Large intestine (tissue), 12 donors: ENCODE measurements at places on chromosomes 7 and 10. TPM values are rescaled to one million over a fixed set of nuclear protein-coding genes. Genes with fewer than 3 reads are reported as not detected.

DNA sequence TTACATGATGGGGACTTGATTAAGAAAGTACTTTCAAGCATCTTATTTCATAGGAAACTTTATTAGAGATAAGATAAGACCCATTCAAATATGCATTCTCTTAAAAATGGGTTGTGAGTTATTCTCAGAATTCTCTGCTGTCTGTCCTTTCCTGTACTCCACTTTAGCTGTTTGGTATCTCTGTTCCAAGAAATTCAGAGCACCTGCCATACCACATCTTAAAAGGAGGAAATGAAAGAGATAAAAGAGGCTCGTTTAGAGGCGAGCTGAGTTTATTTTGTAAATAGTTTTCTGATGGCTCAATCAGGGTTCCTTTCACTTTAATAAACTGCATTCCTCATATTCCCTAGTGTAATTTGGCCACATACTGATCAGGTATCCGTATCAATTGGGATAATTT, 87.2 kb downstream of the MDFIC start:
- no peaks in the 10 kb centered on the region for H3K27me3 ChIP-seq
- peaks cover 1% of the 10 kb centered on the region for H3K36me3 ChIP-seq
- H3K4me1 ChIP-seq = no peaks in the 10 kb centered on the region
- no peak overlapping the region for H3K4me3 ChIP-seq
- H3K27ac ChIP-seq = no peak overlapping the region

Gene CALHM1
- polyA plus RNA-seq = 0.04 TPM

DNA sequence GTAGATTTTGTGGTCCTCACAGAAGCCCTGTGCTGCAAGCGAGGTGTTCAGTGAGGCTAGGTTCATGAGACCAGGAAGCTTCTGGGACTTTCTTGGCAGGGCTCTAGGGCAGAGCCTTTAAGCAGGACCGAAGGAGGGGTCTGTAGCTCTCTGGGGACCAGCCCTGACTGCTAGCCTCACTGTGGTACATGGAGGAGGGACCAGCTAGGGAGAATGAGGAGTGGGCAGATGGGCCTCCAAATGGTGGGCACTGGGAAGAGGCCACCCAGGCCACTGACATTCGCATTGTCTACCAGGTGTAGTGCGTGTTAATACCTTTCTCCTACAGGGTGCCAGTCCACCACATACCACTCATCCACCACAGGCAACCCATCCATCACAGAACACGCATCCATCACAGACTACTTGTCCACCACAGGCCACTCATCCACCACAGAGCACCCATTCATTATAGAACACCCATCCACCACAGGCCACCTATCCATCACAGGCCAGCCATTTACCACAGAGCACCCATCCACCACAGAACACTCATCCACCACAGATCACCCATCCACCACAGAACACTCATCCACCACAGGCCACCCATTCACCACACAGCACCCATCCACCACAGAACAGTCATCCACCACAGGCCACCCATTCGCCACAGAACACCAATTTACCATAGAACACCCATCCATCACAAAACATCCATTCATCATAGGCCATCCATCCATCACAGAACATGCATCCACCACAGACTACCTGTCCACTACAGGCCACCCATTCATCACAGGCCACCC, 31.6 kb upstream of the ZNF488 start:
- DNase-seq = no peak
- H3K36me3 ChIP-seq = no peaks in the 10 kb centered on the region
- no peak overlapping the region for H3K27ac ChIP-seq
- no peaks in the 10 kb centered on the region for H3K4me1 ChIP-seq
- no peaks in the 10 kb centered on the region for H3K27me3 ChIP-seq

DNA sequence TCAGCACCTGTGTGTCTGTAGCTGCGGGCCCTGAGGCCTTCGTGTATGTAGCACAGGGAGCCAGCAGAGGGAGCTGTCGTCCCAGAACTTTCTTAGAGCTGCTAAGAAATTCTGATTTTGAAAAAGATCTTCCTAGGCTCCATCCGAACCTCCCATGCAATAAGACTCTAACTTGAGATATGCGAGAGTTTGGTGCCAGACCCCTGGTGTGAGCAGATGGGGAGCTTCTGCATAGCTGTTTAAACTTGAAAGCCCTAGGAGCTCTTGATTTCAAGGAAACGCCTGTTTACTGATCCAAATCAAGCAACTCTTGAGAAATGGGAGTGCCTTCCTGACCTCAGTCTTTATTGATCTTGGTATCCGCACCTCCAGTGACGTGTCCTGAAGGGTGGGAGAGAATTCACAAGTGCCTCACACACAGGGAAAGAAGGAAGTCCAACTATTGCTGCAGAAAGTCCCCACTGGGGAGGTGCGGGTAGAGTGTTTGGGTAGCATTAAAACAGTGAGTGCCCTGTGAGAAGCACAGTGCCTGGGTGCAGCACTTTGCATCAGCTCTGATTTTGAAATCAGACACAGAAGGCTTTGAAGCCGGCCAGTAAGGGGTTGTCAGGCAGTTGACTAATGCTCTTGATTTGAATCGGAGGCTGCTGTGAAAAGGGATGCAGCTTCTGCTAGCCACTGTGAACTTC, 66.4 kb upstream of the STRIP2 start:
- H3K4me1 ChIP-seq = peaks cover 20% of the 10 kb centered on the region
- H3K4me3 ChIP-seq = peak overlapping the region; percentile 25
- peak overlapping the region; percentile 76 for H3K27ac ChIP-seq
- peak; percentile 77 for DNase-seq
- no peaks in the 10 kb centered on the region for H3K27me3 ChIP-seq
- H3K36me3 ChIP-seq = no peaks in the 10 kb centered on the region

Gene SUGCT
- 18.8 TPM for polyA plus RNA-seq

GRCh38 chr7:81534996-81535395, 234.9 kb downstream of the HGF start:
- no peaks in the 10 kb centered on the region for H3K36me3 ChIP-seq
- no peak overlapping the region for H3K27ac ChIP-seq
- DNase-seq = no peak
- H3K4me3 ChIP-seq = no peak overlapping the region
- no peaks in the 10 kb centered on the region for H3K4me1 ChIP-seq

DNA sequence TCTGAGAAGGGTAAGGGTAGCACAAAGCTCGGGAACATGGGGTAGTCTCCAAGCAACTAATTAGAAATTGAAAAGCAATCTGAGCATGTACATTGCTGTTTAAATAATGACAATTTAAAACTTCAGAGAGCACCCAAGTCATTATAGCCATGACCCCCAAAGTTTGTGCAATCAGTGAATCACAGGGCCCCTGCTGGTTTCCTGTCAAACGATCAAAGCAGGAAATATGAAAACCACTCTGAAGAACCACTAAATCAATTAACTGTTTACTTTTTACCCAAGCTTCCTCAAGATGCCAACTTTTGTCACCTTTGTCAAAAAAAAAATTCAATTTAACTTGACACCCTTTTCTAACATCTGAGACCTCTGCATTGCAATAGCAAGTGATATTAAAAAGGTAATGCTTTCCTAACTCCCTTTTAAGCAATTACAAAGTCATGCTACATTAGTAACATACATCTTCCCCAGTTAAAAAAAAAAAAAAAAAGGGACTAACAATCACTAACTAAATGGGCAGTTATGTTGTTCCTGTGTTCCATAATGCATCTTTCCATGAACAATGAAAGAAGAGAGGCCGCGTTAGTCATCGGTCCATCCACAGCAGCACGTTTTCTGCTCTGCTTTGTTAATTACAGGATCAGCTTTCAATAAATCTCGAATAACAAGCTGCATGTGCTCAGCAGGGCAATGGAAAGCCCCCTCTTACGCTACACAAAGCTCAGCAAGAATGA, 80.6 kb downstream of the ETV1 start:
- H3K36me3 ChIP-seq = no peaks in the 10 kb centered on the region
- DNase-seq = no peak
- no peak overlapping the region for H3K4me3 ChIP-seq
- H3K4me1 ChIP-seq = no peaks in the 10 kb centered on the region
- no peak overlapping the region for H3K27ac ChIP-seq
- no peaks in the 10 kb centered on the region for H3K27me3 ChIP-seq

DNA sequence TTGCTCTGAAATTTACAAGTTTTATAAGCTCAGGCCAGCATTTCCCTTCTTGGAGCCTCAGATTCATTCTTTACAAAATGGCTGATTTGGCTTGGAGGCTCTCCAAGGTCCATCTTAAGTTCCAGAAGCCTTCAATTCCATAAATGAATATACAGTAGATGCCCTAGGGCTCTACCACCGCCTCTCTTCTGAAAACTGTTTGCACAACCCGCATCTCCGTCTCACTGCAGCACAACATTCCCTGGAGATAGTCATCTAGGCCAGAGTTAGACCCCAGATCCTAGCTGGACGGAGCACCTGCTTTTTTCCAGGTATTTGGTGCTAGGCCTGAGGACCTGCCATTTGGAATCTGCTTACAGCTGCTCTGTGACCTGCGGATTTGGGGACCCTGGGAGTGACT, 50.5 kb upstream of the NRP1 start:
- DNase-seq = no peak
- no peak overlapping the region for H3K27ac ChIP-seq
- H3K27me3 ChIP-seq = no peaks in the 10 kb centered on the region
- H3K36me3 ChIP-seq = no peaks in the 10 kb centered on the region

Gene ACBD7
- 2.2 TPM for polyA plus RNA-seq

- no peaks in the 10 kb centered on the region for H3K36me3 ChIP-seq
- no peak for DNase-seq
- H3K4me3 ChIP-seq = no peak overlapping the region
- H3K27me3 ChIP-seq = no peaks in the 10 kb centered on the region
- no peak overlapping the region for H3K27ac ChIP-seq
These were observed 31.8 kb downstream of the REEP3 start for GRCh38 chr10:63553031-63553430.

Gene LGI1
- polyA plus RNA-seq = 3.4 TPM

GRCh38 chr7:108442039-108442568, 14.1 kb downstream of the NRCAM start:
- H3K4me1 ChIP-seq = no peaks in the 10 kb centered on the region
- no peak for DNase-seq
- no peaks in the 10 kb centered on the region for H3K27me3 ChIP-seq
- no peaks in the 10 kb centered on the region for H3K36me3 ChIP-seq
- no peak overlapping the region for H3K27ac ChIP-seq

DNA sequence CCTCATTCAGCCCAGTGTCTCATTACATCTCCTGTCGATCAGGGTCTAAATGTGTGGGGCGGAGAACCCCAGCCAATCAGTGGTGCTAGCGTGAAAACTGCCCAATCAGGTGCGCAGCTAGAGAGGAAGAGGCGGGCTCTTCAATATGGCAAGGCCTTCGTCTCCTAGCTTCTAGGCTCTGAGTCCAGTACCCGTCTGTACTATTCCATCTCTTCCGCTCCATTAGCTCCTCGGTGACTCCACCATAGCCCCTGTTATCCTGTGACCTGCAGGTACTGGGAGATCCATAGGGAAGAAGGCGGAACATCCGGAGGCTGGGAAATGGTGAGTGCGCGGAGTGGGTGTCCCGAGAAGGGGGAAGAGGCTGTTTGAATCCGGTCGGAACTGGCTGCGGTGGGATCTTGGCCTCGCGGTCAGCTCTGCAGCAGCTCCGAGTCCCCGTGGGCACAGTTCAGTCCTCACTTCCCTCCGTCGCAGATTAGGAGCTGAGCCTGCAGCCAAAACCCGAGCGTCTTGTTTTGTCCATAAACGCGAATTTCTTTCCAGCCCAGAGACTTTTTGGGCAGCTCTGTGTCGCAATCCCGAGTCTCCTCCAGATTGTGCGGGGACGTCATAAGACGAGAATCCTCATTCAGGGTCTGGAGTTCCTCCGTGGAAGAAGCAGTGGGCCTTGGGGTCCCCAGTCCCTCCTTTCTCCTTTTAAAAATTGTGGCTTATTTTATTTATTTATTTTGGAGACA, at the start of gene ZNF727:
TSS of gene ZNF727 (plus strand) at position 134 of the 740 bp plus-strand sequence. CDS start at position 322, 188 bp downstream.
- no peaks in the 10 kb centered on the region for H3K4me1 ChIP-seq
- H3K27ac ChIP-seq = no peak within 1 kb of the TSS
- peak; percentile 59 for DNase-seq
- no peaks in the 10 kb centered on the region for H3K36me3 ChIP-seq

DNA sequence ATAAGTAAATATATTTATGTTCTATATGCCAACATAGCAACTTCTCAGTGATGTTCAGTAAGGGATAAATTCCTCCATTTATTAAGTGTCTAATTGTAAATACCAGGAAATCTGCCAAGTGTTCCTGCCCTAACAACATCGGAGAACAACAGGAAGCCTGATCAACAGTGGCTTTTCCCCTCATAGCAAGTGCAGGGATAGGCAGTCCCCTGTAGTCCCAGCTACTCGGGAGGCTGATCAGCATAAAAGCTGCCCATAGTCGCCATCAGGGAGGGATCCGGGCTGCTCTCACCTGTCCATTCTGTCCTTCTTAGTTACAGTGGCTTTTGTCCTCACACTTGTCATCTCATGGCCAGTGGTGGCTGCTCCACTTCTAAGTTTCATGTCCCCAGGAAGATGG, 141.3 kb downstream of the IDE start:
- H3K27me3 ChIP-seq = no peaks in the 10 kb centered on the region
- H3K36me3 ChIP-seq = no peaks in the 10 kb centered on the region
- no peak overlapping the region for H3K27ac ChIP-seq
- no peak for DNase-seq
- H3K4me1 ChIP-seq = no peaks in the 10 kb centered on the region
- no peak overlapping the region for H3K4me3 ChIP-seq

DNA sequence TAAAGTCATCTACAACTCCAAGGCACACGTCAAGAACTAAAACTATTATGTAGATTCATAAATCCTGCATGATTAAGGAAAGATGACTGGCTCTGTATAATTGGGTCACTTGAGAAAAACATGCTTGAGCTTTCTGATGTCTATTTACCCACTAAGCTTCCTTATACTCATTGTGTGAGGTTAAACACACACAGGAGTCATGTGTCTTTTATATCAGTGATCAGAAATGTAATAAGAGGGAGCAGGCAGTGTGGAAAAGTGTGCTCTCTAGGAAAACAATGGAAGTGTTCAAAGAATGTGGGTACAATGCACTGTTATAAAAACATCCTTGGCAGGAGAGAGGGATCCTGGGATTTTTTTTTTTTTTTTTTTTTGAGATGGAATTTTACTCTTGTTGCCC, 108.6 kb upstream of the ARID5B start:
- no peak overlapping the region for H3K4me3 ChIP-seq
- DNase-seq = no peak
- H3K27me3 ChIP-seq = no peaks in the 10 kb centered on the region
- no peaks in the 10 kb centered on the region for H3K4me1 ChIP-seq
- no peaks in the 10 kb centered on the region for H3K36me3 ChIP-seq

Gene TBX20
- polyA plus RNA-seq = not detected

Gene CALML5
- not detected for polyA plus RNA-seq

Gene MYPN
- 0.16 TPM for polyA plus RNA-seq

Gene OR2A1
- polyA plus RNA-seq = 0.94 TPM

- peaks cover 2% of the 10 kb centered on the region for H3K27me3 ChIP-seq
- no peak for DNase-seq
- H3K36me3 ChIP-seq = peaks cover 9% of the 10 kb centered on the region
- H3K27ac ChIP-seq = no peak within 1 kb of the TSS
- peak within 1 kb of the TSS; percentile 44 for H3K4me3 ChIP-seq
- peaks cover 20% of the 10 kb centered on the region for H3K4me1 ChIP-seq
These were observed at the start of gene GPER1 for GRCh38 chr7:1087952-1088920. Gene GPER1, plus strand, starts transcription at chr7:1088113. Its CDS starts 3,616 bp downstream, at chr7:1091729.
